ENCODE measurements at places on chromosomes 1 and 21.

- peak; percentile 9 for DNase-seq
Observed at GRCh38 chr1:2108213-2108876, 58.1 kb downstream of the PRKCZ start.

DNA sequence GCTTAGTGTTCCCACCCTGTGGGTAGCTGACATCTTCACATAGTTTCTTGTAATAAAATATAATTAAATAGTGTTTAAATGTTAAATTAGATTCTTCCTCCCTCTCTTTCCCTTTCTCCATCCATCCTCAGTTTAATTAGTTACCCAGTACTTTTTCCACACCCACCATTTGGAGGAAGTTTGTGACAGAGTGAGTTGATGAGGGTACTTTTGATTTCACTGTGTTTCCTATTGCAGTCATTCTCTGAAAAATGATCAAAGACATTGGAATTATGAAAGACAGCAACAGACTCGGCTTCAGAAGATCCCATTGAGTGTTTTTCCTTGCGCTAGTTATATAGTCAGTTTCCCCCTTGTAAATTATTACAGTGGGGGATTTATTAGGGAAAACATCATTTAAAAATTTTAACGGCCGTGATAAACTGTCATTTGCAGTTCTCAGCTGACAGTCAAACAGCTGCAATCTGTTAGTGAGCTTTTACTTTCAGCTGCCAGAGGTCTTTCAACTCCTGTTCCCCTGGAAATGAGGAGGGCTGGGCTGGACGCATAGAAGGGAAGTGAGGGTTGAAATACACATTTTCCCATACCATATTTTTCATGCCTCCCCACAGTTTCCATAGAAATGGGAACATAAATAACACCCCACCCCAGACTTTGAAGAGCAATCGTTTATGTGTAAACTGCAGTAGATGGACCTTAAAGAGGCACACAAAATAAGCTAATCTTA is 61.3 kb upstream of the CACYBP start:
- no peak for DNase-seq

GRCh38 chr1:38014171-38014570 is 1.6 kb downstream of the UTP11 start:
- no peak for DNase-seq

DNA sequence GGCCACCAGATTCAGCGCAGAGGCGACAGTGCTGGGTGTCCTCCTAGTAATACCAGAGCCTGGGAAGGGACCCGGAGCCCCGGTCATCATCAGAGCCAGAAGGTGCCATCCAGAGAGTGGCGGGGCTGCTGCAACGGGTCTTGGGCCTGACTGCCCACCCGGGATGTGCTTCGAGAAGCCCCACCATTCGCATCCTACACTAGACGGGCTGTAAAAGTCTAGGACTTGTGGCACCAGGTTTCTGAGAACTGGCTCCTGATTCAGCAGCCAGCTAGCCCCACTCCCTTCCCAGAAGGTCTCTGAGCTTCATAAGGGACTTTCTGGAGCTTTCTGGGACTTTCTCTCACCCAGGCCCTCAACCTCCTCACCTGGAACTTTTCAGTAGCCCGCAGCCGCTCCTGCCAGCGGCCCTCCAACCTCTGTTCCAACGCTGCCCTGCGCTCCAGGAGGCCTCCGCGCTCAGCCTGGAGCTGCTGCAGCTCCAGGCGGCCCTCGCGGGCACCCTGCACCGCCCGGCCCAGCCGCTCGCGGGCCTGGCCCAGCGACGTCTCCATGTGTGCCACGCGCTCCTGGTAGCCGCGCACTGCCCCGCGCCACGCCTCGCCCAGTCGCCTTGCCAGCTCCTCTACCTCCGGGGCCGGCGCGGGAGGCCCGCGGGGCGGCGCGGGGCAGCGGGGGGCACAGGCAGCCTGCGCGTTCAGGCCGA is 940 bp downstream of the NES start:
- no peak for DNase-seq

DNA sequence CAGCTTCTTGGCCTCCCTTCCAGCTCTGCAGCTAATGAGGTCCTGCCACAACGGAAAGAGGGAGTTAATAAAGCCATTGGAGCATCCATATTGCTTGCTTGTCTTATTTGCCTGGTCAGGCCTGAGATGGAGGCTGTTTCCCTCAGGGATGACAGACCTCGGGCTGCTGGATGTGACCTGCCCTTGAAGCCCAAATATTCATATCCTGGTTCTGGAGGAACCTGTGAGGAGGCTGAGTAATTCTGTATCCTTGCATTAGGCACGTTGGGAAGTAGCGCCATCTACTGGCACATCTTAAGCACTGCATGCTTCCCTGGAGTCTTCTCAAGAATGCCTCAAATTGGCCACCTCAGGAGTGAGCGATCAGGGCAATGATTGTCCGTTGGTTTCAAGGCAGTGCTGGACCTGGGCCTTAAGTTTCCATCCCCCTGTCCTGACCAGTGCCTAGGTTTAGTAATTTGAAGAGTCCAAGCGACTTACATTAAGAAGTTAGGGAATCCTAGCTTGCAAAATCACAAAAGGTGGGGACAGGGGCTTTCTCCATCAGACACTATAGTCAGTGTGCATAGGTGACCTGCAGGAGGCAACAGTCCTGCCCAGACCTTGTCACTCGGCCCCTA is 13.8 kb upstream of the NASP start:
- DNase-seq = no peak

DNA sequence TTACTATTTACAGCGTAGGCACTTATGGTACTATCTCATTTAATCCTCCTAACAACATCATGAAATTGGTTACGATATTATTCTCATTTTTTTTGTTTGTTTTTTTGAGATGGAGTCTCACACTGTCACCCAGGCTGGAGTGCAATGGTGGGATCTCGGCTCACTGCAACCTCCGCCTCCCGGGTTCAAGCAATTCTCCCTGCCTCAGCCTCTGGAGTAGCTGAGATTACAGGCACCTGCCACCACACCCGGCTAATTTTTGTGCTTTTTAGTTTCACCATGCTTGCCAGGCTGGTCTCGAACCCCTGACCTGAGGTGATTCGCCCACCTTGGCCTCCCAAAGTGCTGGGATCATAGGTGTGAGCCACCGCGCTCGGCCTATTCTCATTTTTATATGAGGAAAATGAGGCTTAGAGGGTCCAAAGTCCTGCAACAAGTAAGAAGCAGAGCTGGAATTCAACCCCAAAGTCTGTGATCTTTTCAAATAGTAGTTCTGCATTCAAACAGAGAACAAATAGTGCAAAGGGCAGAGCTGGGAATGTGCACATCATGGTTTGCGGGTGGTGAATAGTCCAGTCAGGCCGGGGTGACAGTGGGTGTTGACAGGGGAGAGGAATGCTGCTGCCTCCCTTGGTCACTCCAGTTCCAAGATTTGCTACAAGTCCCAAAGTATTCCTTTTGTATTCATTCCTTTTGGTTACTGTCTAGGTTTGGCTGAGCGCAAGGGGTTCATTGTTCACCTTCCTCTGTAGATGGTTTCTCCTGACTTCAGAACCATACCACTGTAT is 4.6 kb downstream of the PRUNE1 start:
- DNase-seq = no peak

- no peak for DNase-seq
Observed at GRCh38 chr1:162008799-162009198, 14.9 kb downstream of the OLFML2B start.

DNA sequence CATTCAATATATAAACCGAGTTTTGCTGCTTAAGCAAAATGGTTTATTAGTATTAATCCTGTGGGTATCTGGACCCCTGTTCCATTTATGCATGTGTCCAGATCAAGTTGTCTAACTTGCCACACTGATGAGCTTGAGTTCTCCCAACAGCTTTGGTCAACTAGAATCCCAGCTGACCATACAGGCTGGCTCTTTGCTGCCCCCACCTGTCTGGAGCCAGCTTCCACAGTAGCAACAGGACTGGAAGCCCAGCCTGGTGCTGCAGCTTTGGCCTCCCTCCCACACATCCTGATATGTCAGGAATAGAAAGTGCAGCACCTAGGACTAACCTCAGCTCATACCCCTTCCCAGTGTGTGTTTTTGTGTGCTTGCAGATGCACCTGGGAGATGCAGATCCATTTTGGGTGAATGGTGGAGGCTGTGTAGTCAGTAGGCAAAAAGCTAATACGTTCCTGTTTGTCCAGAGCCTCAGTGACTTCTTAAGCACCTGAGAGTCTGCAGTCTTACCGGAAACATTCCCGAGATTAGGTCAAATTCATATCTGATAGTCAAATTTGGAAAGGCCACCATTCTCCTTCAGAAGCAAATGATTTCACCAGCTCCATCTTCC is 40.9 kb upstream of the BEND5 start:
- DNase-seq = no peak

DNA sequence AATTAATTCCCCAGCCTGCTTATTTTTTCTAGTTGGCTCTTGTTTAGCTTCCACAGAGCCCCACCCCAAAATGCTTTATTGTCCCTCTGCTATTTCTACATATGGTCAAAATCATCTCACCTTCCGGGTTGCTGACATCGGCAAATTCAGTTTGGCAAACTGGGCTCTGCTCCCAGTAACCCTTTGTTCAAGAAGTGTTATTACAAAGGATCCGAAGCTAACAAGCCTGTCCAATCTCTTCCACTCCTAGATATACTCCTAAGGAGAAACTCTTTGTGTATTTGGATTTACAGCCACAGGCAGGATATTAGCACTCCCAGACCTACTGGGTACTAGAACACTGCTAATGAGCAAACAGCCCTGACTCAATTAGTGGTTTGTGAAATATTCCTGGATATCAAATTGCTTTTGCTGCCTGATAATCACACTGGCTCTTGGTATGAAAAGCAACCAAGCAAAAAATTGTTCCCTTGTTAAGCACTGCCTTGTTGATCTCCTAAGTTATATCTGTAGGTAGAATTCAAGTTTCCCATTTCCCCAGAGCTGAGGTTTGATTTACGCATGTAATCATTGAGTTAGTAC is 4.0 kb downstream of the JUN start:
- DNase-seq = no peak

GRCh38 chr1:22848405-22848804 is 124.3 kb downstream of the LACTBL1 start:
- no peak for DNase-seq

- no peak for DNase-seq
Observed at GRCh38 chr1:25718732-25719131, 81.3 kb upstream of the SELENON start.

- no peak for DNase-seq
Observed at GRCh38 chr1:209364716-209365115, 218.8 kb upstream of the CAMK1G start.

DNA sequence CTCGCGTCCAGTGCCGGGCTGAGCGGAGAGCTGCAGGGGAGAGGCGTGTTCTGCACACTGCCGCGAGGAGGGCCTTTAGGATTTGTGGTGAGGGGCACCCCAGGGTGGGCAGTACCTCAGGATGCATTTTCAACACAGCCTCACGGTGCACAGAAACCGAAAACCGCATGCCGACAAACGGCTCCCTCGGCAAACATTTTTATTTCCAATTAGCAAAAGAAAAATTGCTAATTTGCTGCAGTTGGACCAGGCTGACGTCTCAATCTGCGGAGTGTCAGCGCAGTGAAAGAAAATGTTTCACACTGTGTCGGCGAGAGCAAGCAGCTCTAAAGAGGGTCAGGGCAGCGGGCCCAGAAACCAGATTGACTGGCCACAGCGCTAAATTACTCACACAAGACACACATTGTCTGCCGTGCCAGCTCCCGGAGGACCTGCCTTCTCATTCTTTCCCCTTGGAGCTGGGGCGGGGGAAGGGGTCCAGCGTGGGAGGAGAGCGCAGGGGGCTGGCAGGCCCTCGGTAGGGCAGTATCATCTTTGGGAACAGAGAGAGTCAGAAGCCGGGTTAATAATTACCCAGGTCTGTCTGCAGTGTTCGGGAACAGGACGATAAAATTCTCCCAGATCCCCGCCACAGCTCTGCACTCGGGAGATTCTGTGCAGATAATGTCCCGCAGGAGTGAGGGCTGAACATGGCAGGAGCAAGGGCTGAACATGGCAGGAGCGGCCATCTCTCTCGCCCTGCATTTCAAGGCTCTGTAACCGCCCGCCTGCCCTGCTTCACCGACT is 150.2 kb downstream of the PRDM16 start:
- DNase-seq = no peak

DNA sequence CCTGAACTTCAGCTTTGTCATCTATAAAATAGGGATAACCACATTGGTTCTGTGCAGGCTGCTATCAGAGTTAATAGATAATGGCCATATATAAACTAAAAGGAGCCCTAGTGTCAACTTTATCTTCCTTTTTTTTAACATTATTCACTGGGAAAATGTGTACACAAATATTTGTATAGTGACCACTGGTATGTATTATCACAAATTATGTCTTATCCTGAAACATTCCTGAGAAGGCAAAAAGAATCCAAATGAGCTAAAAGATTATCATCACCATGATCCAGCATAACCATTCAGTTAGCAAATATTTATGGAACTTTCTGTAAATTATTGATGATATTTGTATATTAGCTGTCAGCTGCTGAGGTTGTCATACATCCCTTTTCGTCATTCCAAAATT is 16.6 kb downstream of the ANGPTL3 start:
- no peak for DNase-seq

DNA sequence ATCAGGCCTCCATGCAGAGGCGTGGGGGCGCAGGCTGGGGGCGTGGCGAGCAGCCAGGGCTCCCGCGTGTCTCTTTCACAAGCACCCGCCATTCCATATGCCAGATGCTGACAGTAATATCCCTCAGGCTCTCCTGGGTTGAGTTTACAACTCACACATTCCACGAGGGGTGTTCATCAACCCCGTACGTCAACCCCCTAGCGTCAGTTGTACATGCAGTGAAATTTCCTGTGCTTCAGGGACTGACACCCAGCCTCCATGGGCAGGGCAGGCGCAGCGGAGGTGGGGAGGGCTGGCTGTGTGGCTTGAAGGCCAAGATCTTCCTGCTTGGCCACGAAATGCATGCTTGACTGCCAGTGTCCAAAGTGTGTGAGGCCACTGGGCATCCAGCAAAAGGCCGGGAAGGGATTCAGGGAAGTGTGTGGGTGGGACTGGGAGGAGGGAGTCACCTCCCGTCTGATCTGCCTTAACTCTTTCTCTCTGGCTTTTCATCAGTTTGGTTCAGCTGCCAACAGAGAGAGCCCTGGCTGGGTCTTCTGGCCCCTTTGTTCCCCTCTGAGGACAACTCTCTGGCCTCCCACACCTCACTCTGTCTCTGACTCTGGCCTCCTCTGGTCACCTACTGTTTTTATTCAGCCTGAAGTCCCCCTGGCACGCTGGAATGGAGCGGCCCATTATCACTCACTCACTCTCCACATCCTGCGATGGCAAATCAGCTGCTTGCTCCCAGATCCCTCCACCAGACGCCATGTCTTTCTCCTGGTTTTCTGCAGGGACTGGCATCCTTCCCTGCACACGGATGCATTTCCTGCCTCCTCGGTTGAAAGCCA is 33.8 kb downstream of the CLIC6 start:
- DNase-seq = no peak

GRCh38 chr21:16538936-16539440 is 809.2 kb downstream of the USP25 start:
- DNase-seq = no peak

GRCh38 chr21:17823846-17824245 is 4.7 kb upstream of the C21orf91 start:
- peak; percentile 59 for DNase-seq

- DNase-seq = no peak
Observed at GRCh38 chr1:31564606-31564989, 11.7 kb upstream of the TINAGL1 start.

DNA sequence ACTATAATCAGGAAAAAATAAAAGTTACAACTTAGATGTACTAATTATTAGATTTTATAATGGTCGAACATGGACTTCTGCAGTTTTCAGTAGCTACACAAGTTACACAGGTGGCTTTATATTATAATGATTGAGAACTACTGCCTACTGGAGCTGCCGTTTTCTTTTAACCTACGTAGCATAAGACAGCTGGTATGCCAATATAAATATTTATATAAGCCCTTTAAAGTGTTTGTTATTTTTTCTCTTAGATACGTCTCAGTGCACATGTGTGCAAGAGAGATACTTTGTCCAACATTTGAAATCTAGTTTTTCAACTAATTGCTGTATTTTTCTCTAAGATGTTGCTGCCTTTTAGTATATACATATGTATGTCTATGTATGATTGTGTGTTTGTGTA is 42.4 kb downstream of the PDC start:
- no peak for DNase-seq

Measured in CMK (cell line).